Stimulated activated CD8-positive, alpha-beta memory T cell treated with anti-CD3 and anti-CD28 coated beads, Interleukin-7, amount 100 ng/mL, for 24 hours (primary cell): ENCODE measurements at places on chromosomes 1 and 21.
A peak's percentile ranks its signal among the peaks of the same experiment; 100 is the strongest.

- no peak for DNase-seq
These were observed 18.2 kb downstream of the PHLDA3 start for GRCh38 chr1:201450721-201451291.

- peak; percentile 62 for DNase-seq
These were observed 36.5 kb upstream of the TRAPPC10 start for GRCh38 chr21:43975469-43976098.

GRCh38 chr1:19260211-19261138, 8.9 kb downstream of the MRTO4 start:
- no peak for DNase-seq

GRCh38 chr1:4563586-4563985, 90.8 kb upstream of the AJAP1 start:
- no peak for DNase-seq

DNA sequence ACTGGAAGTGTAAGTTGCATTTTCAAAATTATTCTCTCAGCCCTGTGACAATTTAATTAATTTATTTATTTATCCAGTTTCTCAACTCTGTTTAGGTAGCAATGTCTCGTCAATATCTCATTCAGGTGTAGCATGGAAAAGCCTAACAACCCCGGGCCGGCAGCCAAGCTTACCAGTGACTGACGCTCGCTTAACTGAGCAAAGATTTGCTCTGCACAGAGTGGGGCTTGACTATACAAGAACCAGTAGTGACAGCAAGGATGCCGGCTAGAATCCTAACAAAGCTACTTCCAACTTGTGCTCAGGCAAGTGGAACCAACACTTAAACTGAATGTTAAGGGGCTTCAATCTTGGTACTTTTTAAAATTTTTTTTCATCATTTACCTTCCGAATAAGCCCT, 80.9 kb upstream of the ESRRG start:
- DNase-seq = no peak

DNA sequence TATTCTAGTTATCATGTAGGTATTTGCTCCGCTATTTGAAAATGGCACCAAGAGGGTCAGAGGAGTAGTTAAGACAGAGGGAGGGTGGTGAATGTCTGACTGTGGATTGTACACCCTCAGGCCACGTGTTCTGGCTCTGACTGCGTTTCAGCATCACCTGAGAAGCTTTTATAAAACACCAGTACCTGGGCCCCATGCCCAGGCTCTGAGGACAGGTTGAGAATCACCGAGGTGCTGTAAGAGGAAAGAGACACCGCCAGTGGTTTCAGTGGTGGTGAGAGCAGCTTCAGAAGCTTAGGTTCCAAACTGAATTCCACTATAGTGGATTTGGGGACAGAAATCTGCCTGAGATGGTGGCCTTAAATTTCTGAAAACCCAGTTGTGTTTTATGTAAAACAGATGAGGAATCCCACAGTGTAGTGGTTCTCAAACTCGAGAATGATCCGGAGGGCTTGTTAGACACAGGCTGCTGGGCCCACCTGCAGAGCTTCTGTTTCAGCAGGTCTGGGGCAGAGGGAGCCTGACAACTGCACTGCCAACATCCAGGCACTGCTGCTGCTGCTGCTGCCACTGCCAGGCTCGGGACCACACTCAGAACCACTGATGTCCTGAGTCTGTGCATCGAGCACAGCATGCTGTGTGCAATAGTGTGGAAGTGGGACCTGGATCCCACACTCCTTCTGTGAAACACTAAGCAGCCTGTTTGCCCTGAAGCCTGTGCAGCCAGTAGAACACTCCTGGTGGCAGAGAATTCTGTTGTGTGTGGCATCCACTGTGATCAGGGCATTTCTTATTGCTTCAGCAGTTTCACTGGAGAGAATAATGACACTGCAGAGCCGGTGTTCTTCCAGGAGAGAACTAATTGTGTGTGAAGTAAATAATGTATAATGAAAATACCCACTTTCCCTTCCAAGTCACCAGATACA, 98.7 kb downstream of the SUSD4 start:
- no peak for DNase-seq

- DNase-seq = no peak
These were observed 99.3 kb downstream of the PLD5 start for GRCh38 chr1:242425232-242425631.

DNA sequence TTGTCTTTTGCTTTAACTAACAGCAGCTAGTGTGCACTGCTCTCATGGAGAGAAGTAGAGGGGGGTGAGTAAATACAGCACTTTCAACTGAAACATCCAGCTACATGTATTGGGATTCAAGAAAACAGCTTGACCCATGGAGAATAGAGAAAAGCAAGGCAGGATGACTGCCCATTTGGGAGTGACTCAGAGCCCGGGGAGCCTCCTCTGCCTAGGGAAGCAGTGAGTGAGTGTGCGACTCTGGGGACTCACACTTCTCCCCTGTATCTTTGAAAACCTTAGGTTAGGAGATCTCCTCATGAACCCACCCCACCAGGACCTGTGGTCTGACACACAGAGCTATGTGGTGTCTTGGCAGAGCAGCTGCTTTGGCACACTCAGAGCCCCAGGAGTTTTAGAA, 82.0 kb upstream of the PTGFR start:
- no peak for DNase-seq

GRCh38 chr1:157117527-157118057, 18.0 kb upstream of the ETV3L start:
- DNase-seq = no peak

DNA sequence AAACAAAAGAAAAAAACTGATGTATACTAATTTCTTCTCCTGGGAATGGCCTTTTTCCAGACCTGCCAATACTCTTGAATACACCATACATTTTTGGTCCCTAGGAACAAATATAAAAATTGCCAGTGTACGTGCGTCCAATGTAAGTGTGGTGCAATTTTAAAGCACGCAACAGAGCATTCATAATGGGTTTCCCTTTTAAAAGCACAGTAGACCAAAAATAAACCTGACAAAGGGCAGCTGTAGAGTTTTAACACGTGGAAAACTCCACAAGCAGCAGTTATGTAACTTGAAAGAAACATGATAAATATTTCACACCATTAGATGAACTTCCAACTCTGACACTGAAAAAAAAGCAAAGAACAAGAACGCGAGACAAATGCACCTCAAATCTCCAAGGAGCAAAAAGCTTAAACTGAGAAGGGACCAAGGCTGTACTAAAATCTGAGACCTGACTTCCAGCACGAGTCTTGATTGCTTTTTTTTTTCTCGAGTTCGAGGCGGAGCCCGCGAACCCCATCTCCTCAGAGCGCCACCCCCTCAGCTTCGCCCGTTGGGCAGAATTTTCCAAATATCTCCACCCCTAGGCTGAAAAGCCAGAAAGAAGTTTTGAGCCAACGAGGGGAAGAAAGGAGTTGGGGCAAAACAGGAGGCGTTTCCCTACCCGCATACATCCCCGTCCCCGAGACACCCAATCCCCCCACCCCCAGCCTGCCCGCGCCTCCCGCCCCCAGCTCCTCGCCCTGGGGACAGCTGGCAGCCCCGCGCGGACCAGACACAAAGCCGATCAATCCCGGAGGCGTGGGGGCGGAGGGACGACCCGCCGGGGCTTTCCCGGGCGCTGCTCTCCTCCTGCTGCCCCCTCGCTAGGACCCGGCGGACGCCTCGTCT, at the start of gene JAM2:
Gene JAM2 (plus strand): TSS at position 599 of the 891 bp plus-strand sequence. CDS start 564 bp downstream, outside the sequence.
- DNase-seq = no peak

DNA sequence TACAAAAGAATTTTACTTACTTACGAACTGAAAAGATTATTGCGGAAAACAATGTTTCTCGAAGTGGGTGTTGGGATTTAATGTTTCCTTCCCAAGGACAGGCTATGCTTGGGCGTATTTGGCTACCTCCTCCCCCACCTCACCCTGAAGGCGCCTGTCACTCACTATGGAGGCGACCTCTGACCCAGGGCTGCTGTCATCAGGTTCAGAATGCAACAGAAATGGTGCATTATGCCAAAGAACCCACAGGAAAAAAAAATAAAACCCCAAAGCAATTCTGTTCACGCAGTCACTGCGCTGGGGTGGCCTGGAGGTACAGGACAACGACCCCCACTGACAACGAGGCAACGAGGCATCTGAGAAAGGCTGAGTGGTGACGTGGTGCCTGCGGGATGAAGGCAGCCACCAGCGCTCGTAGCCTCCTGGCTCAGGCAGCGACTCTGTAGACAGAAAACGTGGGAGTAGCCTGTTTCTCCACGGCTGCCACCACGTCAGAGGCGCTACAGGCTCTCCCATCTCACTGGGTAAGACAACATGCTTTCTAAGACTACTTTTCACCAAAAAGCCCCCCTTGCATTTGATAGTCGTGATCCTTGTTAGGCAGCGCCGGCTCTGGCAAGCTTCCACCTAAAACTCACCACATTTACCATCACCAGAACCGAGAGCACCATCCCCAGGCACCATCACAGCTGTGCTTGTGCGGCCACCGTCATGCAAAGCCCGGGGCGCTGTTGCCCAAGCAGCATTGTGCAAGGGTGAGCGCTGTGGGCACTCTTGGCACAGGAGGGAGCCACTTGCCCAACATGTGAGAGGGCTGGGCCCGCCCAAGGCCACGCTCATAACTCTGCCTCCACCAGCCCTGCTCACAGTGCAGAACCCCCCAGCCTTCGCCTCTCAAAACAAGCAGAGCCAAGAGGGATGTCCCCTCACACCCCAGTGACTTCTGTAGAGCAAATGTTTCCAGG, 14.3 kb downstream of the NADK start:
- DNase-seq = no peak

DNA sequence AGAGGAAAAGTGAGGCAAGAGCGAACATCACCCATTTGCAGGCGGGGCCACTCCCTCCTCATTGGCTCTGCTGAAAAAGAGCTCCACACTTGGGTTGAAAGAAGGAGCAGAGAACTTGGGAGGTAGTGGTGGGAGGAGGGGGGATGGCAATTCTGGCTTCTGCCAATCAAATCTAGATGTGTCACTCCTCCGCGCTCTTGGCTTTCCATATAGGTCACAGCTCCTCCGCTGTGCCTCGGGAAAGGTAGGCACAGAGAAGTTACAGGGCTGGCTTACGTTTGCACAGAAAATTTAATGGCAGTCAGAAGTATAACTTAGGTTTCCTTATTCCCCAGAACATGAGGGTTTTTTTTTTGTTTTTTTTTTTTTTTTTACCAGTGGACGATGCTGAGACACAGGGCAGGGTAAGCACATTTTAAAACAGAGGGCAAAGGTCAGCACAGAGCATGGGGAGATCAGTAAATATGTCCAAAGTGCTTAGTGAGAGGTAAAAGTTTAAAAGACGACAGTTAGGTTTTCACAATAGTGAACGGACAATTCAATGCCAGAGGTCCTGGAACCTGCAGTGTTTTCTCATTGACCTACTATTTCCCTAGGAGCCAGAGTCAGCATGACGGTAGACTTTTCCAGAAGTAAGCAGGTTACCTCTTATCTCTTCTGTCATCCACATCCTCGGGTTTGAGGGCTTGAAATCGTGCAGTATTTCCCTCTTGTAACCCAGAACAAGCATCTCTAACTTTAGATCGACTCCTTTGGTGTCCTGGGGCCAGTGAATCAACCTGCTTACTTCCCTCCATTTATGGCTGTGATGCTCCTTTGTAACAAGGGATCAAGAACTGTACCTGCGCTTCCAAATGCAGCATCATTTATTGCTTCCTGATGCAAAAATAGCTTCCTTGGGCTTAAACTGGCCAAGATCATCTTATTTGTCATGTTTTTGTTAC, 258.9 kb upstream of the PROX1 start:
- no peak for DNase-seq

DNA sequence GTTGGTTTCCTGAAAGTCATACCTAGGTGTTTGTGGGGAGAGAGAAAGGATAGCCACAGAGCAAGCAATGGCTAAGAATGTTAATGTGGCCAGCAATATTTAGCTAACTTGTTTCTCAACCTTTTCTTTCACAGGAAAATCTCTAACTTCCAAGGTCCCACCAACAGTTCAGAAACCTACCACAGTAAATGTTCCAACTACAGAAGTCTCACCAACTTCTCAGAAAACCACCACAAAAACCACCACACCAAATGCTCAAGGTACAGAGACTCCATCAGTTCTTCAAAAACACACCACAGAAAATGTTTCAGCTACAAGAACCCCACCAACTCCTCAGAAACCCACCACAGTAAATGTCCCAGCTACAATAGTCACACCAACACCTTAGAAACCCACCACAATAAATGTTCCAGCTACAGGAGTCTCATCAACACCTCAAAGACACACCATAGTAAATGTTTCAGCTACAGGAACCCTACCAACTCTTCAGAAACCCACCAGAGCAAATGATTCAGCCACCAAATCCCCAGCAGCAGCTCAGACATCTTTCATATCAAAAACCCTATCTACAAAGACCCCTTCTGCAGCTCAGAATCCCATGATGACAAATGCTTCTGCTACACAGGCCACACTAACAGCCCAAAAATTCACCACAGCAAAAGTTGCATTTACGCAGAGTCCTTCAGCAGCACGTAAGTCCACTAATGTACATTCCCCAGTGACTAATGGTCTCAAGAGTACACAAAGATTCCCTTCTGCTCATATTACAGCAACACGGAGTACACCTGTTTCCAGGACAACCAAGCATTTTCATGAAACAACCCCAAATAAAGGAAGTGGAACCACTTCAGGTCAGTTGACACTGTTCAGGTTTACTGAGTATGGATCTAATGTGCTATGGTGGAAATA, 15.3 kb downstream of the CD55 start:
- DNase-seq = no peak

- DNase-seq = no peak
These were observed 48.1 kb upstream of the ENAH start for GRCh38 chr1:225700889-225701465.

GRCh38 chr21:37986751-37987399, 70.6 kb upstream of the KCNJ6 start:
- no peak for DNase-seq

DNA sequence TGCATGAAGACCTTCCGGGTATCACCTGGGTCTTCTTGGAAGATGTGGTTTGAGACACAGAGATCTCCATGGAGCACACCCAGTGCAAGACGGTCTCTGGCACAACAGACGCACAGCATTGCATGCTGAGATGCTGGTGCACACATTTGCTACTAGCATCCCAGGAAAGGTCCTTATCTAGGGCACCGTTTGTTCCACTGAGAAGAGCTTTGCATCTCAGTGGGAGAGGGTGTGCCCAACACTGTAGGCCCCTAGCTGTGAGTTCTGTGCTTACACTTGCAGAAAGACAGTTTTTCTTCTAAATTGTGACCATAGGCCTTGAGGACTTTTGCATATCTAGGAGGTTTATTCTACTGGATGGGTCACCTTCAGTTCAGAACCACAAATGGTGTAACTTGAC, 554.1 kb downstream of the MATN1 start:
- no peak for DNase-seq

DNA sequence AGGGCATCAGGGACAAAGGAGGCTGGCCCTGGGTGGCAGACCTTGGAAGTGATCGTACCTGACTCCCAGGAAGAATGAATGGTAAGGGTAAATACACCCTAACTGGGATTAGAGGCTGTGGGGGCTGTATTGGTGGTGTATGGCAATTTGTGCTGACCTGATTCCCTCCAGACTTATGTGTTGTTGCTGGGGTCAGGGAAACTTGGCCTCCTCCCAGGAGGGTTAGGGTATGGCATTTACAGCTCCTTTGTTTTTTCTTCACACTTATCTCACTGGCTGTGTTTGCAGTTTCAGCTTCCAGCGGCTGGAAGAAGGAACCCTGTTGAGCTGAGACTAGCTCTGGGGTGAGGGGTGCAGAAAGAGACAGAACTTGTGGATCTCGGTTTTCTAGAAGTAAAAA, 8.2 kb downstream of the VANGL1 start:
- DNase-seq = no peak

- no peak for DNase-seq
These were observed 556.4 kb downstream of the KIF26B start for GRCh38 chr1:245710961-245711903.

- no peak for DNase-seq
These were observed 1180.3 kb upstream of the B3GALT2 start for GRCh38 chr1:194366705-194367104.

- DNase-seq = no peak
These were observed 39.3 kb upstream of the COL6A2 start for GRCh38 chr21:46058431-46059145.

- DNase-seq = no peak
These were observed 1.0 kb downstream of the FTCD start for GRCh38 chr21:46154155-46154954.
